ENCODE measurements at places on chromosomes 5 and 9. TPM values are rescaled to one million over a fixed set of nuclear protein-coding genes. Genes with fewer than 3 reads are reported as not detected.

GRCh38 chr9:86573886-86574285, 219.7 kb upstream of the TUT7 start:
- DNase-seq: no peak
- no peaks in the 10 kb centered on the region for H3K36me3 ChIP-seq
- no peaks in the 10 kb centered on the region for H3K27me3 ChIP-seq
- H3K4me3 ChIP-seq: no peak overlapping the region
- H3K27ac ChIP-seq: no peak overlapping the region

- no peaks in the 10 kb centered on the region for H3K27me3 ChIP-seq
- H3K27ac ChIP-seq: no peak overlapping the region
- H3K4me1 ChIP-seq: no peaks in the 10 kb centered on the region
- H3K4me3 ChIP-seq: no peak overlapping the region
- no peaks in the 10 kb centered on the region for H3K36me3 ChIP-seq
These were observed 79.3 kb upstream of the ITGA1 start for GRCh38 chr5:52708463-52708862.

GRCh38 chr9:37105234-37105633, 15.1 kb upstream of the ZCCHC7 start:
- no peak overlapping the region for H3K4me3 ChIP-seq
- H3K36me3 ChIP-seq: no peaks in the 10 kb centered on the region
- DNase-seq: no peak

GRCh38 chr9:95211028-95211427, 106.5 kb downstream of the FANCC start:
- H3K36me3 ChIP-seq: no peaks in the 10 kb centered on the region
- DNase-seq: no peak
- H3K4me3 ChIP-seq: no peak overlapping the region
- H3K27me3 ChIP-seq: no peaks in the 10 kb centered on the region

GRCh38 chr5:164742025-164742424, 1236.6 kb downstream of the MAT2B start:
- no peak overlapping the region for H3K27ac ChIP-seq
- no peaks in the 10 kb centered on the region for H3K36me3 ChIP-seq
- no peak for DNase-seq
- H3K27me3 ChIP-seq: no peaks in the 10 kb centered on the region

DNA sequence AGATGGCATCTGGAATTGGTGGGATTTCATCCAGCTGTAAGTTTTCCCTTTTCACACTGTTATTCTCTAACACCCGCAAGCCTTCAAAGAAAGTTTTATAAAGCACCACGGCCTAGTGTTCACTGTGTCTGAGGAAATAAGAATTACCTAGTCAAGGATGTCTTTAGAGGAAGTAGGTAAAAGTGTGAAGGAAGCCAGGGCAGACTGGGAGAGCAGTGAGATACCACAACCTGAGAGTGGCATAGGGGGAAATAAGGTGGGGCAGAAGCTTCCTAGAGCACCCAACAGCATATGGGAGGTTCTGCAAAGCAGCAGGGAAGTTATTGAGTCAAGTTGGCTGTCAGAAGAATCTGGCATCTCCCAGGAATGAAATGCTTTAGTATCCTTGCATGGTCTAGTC, 241.2 kb downstream of the CETN3 start:
- no peak overlapping the region for H3K4me3 ChIP-seq
- no peak for DNase-seq
- no peak overlapping the region for H3K27ac ChIP-seq
- H3K4me1 ChIP-seq: no peaks in the 10 kb centered on the region
- no peaks in the 10 kb centered on the region for H3K36me3 ChIP-seq

C9 gene
- total RNA-seq: 0.05 TPM

FBXL7 gene
- total RNA-seq: not detected

GFPT2 gene
- 2.1 TPM for total RNA-seq
